Activated CD4-positive, alpha-beta T cell treated with anti-CD3 and anti-CD28 coated beads for 4 hours (primary cell): ENCODE measurements at places on chromosomes 6 and 20.

- no peak for DNase-seq
Measured at GRCh38 chr20:18609741-18610140, 21.9 kb downstream of the DTD1 start.

GRCh38 chr20:38067717-38068365, 34.3 kb downstream of the RPRD1B start:
- no peak for DNase-seq

DNA sequence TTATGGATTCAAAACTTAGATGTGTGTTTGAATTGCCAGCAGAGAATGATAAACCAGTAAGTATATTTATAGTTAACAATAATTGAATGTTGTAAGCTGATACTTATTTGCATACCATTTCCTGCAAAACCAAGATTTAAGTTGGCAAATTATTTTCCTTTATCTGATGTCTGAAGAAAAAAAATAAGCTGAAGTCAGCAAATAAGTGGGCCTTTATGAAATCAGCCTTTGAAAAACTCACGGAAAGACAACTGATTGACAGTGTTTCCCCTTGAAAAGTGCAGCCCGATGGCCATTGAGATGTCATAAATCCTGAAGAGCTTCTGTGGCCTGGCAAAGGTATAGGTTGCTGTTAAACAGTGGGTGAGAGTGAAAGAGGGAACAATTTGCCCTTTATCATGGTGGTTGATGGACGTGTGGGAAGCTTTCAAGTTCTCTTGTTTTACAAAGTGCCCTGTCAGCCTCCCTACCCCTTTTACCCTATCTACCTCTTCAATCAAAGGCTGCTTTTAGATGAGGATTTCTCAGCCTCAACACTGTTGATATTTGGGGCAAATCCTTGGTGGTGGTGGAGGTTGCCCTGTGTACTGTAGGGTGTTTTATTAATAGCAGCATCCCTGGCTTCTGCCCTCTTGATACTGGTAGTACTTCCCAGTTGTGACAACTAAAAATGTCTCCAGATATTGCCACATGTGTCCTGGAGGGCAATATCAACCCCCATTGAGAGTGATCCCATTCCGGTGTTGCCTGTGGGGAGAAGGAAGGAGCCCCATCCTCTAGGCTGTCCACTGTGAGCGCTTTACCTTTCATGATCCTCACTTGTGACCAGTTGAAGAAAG, 50.2 kb downstream of the VAPB start:
- no peak for DNase-seq

DNA sequence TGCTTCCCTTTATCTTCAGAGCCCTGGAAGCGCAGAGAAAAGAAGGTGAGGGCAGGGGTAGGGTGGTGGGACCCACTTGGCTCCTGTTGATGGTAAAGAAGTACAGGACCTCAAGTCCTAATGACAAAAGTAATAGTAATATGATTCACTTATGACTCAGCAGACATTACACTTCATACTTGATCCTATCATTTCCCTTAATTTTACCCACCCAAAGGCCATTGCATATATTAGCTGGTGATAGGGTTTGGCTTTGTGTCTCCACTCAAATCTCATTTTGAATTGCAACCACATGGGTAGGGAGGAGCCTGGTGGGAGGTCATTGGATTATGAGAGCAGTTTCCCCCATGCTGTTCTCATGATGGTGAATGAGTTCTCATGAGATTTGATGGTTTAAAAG, 880.7 kb downstream of the KIF16B start:
- DNase-seq, result no peak

GRCh38 chr20:10466325-10466724, 31.2 kb downstream of the SLX4IP start:
- no peak for DNase-seq
